ENCODE measurements at places on chromosomes 3 and 15. TPM values are rescaled to one million over a fixed set of nuclear protein-coding genes. Genes with fewer than 3 reads are reported as not detected.

GRCh38 chr3:122612696-122613095, 35.2 kb downstream of the PARP15 start:
- no peak for DNase-seq

Gene PGBD4
- total RNA-seq, result 1.5 TPM

DNA sequence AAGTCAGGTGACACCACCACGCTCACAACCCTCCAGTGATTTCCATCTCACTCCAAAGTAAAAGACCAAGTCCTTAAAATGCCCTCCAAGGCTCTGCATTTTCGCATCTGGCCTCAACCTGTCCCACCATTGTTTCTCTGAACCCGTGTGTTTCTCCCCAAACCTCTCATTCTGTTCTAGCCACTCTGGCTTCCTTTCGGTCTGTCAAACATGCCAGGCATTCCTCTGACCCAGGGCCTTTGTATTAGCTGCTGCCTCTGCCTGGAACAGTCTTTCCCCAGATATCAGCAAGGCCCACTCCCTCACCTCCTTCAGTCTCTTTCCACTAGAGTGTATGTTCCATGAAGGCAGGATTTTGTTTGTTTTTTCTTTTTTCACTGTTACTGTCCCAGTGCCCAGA, 16.0 kb downstream of the MAP2K5 start:
- DNase-seq, result no peak

Gene OXTR
- 0.30 TPM for total RNA-seq

DNA sequence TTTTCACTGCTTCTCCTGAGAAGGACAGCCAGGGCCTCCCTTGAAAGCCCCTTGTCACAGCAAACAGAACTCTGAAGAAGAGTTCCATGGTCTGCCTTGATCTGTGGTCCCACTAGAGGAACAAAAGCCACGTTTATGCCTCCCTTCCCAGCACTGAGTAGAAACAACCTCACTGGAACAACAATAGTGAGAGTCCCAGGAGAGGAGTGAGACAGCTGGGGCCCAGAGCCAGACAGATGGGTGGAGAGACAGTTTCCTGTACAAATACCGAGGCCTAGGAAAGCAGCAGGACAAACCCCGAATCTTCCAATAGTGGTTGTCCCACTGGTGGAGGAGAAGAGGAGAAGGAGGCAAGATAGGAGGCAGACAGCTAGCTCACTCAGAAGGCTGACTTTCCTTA, 106.1 kb downstream of the WDR76 start:
- DNase-seq, result no peak

GRCh38 chr15:101718896-101719295, 5.4 kb downstream of the TARS3 start:
- DNase-seq, result no peak

Gene MYO5A
- total RNA-seq, result 11.4 TPM

- no peak for DNase-seq
Observed at GRCh38 chr3:69866988-69867720, 127.9 kb downstream of the MITF start.

- DNase-seq, result no peak
Observed at GRCh38 chr3:18481946-18482548, 56.9 kb upstream of the SATB1 start.

Gene THSD4
- total RNA-seq, result 116 TPM

- no peak for DNase-seq
Observed at GRCh38 chr15:88849376-88850072, 45.8 kb downstream of the HAPLN3 start.

- DNase-seq, result no peak
Observed at GRCh38 chr3:36777424-36778218, 13.3 kb upstream of the DCLK3 start.

DNA sequence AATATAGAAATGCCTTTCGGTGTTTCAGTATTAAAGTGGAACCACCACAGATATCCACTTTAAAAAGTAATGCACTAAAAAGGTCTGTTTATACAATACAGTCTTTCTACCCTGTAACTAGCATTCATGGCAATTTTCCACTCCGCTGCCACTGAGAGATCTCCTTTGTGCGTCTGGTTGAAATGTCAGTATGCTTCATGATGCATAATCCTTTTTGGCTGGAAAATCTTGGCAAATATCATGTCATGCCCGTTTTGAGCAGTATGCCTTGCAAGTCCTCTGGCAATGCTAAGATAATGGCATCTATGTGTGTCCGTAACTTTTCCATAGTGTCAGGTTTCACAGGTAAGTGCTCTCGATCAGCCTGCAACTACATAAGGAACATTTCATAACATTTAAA, 30.8 kb upstream of the ARF4 start:
- DNase-seq, result no peak

Data from cardiac septum (tissue), 1 donor.